ENCODE measurements at places on chromosomes 3 and 15.

DNA sequence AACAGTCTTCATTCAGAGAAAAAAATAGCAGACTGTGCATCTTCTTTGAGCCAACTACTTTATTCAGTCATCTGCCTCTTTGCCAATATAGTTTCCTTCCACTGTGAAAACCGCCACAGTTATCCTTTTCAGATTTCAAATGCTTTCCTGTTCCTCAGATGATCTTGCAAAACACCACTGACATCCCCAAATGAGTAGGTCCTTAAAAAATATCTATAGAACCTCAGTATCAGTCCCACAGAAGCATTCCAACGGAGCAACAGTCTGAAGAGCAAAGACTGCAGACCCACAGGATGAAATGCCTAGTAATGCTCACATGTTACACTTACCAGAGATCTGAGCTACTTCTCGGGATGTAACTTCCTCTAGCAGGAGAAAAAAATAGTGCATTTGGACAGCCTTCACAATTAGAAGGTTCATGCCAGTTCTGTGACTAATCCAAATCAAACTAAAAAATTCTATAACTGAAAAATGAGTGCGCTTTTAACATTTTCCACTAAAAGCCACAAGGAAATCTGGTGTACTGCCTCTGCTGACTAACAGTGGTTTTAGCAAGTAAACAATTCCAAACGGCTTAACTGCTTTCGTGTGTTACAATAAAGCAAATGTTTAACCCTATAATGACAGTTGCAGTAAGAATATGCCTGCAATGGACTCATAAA, at the start of gene ANKRD28:
Gene ANKRD28, minus strand, starts transcription at position 338 of the 662 bp plus-strand sequence. CDS start 1,458 bp downstream, outside the sequence.
- DNase-seq: no peak

- no peak for DNase-seq
Observed at GRCh38 chr3:30871720-30872119, 22.7 kb downstream of the GADL1 start.

DNA sequence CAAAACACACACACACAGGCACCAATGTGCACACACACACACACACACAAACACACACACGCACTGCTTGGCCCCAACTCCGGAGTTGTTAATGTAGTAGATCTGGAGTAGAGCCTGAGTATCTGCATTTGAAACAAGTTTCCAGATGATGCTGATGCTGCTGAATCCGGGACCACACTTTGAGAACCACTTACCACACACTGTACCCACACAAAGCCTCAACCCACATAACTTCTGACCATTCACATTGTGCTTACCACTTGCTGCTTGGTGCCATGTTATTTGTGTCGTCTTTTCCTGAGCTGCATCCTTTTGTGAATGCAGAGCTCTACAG, 36.9 kb downstream of the SETMAR start:
- DNase-seq: no peak

DNA sequence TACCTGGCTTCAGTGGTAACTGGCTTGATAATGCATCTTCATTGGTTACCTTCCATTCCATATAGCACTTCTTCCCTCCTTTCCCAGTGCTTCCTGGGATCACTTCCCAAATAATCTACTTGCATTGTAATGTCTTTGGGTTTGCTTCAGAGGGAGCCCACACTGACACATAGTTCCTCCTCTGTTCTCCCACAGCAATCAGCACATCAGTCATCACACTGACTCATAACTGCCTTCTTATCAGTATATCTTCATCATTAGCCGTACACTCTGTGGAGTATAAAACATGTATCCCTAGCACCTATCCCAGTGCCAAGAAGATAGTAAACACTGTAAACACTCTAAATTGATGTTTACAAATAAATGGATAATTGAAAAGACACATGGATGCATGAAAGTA, 91.4 kb upstream of the SCN10A start:
- no peak for DNase-seq

GRCh38 chr3:161268601-161269000, 47.5 kb downstream of the NMD3 start:
- no peak for DNase-seq

GRCh38 chr3:64094713-64095079, 71.4 kb upstream of the PSMD6 start:
- DNase-seq: no peak

Measured in stimulated activated CD4-positive, alpha-beta T cell treated with anti-CD3 and anti-CD28 coated beads, TNF-alpha, amount 100 ng/mL, for 4 hours (primary cell).